ENCODE measurements at places on chromosomes 7 and 10.

DNA sequence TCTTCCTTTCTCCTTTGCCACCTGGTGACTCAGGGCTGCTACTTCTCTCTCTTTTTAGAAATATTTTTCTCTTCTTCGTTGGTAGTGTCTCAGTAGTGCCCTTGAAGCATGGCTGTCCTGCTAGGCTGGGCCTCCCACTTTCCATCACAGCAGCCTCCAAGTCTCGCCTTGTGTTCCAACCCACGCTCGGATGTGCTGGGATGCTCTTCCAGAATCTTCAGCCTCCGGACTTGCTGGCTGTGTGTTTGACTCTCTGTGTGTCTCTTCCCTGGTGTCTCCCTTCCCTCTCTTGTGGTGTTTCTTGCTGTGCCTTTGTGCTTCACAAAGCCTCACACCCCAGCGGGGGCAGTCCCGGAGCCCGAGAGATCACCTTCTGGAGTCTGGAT is 100.5 kb downstream of the INPP5A start:
- DNase-seq, result no peak

- DNase-seq, result no peak
Measured at GRCh38 chr10:84743483-84743882, 415.1 kb downstream of the CCSER2 start.

DNA sequence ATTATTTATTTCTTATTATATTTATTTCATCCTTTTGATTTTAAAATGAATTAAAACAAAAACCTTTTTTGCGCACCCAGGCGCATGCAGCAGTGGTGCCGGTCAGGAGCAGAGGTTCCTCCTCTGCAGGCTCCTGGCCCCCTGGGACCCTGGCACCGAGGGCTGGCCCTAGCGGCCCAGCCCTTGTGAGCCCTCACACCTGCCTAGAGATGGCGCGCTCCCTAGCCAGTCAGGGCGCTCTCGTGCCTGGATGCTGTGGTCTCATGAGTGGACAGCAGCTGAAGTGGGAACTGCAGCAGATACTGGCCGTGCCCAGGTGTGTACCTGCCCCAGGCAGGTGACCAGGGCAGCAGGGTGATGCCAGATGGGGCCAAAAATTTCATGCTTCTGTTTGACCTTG is 13.8 kb downstream of the RET start:
- DNase-seq, result no peak

GRCh38 chr10:32943395-32943794 is 14.6 kb downstream of the ITGB1 start:
- DNase-seq, result no peak

DNA sequence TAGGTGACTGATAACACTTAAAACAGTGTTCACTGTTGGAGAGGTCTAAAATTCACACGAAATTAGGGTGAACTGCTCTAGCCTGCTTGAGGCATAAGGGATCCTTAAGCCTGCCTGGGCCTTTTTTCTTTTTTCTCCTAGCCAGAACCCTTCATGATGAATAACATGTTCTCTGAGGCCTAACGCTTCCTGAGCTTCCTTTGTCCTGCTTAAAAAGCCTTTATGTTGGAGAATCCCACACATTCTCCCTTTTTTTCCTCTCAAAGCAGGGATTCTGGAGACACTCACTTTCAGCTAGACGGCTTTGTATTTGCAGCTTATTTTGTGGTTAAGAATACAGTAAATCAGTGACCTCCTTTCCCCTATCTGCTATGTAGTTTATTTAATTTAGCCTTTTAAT is 354.7 kb upstream of the PHF14 start:
- no peak for DNase-seq

DNA sequence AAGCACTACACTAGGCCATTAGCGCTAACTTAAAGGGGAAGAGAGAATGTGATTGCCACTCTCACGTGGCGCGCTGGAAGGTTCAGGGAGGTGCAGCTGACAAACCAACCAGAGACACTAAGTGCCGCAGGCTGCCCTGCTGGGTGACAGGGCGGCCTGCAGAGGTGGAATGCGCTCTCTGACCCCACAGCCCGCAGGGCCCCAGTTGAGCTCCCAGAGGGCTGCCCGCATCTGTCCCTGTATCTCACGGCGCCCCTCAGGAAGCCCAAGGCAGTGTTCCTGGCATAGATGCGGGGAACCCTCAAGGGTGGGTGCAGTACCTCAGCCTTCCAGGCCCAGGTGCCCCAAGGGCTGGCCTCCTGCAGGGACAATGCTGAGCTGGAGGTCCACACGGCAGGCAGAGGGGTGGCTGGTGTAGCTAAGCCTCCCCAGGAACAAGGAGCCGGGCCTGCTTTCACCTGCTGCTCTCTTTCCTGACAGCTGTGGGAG is 66.6 kb downstream of the CALML3 start:
- no peak for DNase-seq

DNA sequence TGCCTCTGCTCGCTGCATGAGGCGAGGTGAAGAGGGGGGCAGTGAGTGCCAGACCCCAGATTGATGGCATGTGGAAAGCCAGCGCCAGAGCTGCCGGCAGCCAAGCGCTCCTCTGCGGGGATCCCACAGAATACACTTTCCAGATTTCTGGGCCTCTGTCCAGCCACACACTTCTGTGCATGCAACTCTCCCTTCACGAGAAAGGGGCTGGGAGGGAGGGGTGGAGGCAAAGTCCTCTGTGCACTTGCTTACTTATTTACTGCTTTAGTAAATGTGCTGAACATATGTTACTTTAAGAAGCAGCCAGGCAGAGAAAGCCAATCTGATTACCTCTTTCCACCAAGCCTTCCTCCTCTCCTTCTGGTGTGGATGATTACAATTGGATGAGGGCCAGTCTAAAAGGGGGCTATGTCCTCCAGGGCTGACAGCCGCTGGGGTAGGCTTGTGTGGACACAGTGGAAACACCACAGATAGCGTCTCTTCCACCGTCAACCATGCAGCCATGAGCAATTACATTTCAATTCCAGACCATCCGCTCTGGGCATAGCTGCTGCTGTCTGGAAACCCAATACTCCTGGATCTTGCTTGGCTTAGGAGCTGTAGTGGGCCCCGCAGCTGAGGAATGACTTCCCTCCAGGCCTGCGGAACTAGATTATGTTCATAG is 322.8 kb upstream of the ANKRD30A start:
- peak; percentile 3 for DNase-seq

DNA sequence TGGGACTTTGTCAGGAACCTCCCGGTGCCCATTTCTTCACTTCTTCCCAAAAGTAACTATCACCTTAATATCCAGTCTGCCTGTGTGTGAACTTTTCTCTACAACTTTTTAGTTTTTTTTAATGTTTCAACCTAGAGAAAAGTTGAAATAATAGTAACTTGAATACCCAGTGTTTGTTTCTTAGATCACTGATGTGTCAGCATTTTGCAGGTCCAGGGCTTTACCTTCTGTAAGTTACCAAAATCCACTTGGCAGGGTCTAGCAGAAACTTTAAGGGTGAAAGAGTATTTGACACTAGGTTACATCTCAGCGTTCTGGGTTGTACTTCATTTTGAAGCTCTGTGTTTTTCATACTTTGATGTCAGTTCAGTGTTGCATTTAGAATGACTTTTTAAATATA is 372.7 kb downstream of the ARL4A start:
- DNase-seq, result no peak

GRCh38 chr10:124611738-124612137 is 132.4 kb downstream of the FAM53B start:
- no peak for DNase-seq

GRCh38 chr7:22150221-22150620 is 204.5 kb upstream of the CDCA7L start:
- DNase-seq, result no peak

GRCh38 chr10:7484456-7485243 is 73.8 kb upstream of the SFMBT2 start:
- no peak for DNase-seq

DNA sequence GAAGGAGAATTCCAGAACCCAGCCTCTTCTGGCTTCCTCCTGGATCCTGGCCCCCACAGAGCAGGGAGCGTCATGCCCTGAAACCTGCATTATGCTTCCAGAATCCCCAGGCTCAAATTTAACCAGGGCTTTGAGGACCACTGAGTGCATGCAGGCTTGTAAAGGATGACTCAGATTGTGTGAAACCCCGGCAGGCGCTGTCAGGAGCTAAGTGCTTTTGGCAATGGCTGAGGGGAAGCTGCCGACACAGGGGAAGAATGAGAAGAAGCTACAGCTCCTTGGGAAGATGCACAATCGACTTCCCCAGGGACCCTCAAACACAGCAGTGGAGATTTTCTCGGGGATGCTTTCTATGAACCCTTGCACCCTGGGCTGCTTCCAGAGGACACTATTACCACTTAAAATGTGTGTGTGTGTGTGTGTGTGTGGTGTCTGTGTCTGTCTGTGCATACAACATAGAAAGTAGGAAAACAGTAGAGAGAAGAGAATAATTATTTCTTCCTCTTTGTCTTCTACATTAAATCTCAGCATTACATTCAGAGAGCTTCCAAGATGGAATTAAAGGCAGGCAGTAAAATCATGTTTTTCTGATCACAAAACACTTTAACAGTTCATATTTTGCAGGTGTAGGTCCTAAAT is 183.5 kb upstream of the INHBA start:
- DNase-seq, result no peak

DNA sequence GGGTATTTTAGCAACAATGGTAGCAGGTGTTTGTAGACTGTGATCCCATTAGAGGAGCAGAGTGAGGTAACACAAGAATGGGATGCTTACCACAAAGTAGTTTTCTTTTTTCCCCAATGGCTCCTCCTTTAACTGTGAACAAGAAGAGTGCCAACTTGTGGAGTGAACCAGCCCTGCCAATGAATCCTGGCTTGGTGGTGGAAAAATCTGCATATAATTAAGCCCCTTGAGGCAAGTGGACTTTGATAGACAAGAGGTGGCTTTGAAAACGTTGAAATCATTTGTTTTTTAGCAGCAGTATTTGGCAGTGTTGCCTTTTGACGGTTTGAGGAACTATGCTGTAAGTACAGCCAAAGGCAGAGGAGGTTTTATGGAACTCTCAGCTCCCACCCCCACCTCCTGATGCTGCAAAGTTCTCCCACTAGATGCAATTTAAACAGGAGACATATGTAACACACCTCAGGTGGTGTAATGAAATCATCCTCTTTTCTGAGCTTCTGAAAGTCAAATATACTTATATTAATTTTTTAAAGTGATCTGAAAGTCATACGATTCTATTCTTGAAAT is 295.6 kb downstream of the DPP6 start:
- DNase-seq, result peak; percentile 72

DNA sequence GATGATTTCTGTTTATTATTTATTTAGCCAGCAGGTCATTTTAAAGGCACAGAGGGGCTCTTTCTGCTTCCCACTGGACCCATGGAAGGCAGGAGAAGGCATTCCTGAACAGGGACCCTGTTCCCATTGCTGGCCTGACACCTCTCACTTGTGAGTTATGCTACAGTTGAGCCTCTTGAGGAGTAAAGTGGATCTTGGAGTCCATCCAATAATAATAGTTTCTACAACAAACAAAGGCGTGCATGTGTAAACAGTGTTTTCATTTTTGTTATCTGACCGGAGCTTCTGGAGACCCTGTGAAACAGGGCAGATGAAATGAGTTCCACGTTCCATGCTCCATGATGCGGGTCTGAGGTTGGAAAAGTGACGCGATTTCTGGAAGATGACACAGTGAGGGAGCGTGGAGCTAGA is 127.3 kb upstream of the HABP2 start:
- DNase-seq, result no peak

- no peak for DNase-seq
Measured at GRCh38 chr10:79105818-79106217, 37.1 kb downstream of the ZMIZ1 start.

DNA sequence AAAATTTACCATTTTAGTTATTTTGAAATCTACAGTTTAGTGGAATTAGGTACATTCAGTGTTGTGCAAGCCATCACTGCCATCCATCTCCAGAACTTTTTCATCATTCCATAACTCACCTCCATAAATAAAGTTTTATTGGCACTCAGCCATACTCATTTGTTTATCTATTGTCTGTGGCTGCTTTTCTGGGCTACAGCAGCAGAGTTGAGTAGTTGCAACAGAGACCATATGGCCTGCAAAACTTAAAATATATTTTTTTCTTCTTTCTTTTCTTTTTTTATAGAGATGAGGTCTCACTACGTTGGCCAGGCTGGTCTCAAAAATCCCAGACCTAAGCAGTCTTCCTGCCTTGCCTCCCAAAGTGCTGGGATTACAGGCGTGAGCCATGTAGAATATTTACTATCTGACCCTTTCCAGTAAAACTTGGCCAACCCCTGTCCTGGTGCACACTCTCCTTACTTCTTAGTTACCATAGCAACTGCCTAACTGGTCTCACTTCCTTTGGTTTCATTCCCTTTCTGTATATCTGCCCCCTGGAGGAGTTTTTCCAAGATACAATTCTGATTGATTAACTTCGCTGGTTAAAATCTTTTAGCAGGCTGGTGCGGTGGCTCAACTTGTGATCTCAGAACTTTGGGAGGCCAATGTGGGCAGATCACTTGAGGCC is 133.2 kb downstream of the CUX1 start:
- DNase-seq, result no peak

GRCh38 chr10:133461841-133462240 is 8.1 kb downstream of the SCART1 start:
- DNase-seq, result no peak

GRCh38 chr7:90025771-90026170 is 128.5 kb upstream of the STEAP1 start:
- DNase-seq, result no peak

- DNase-seq, result no peak
Measured at GRCh38 chr10:132418527-132419416, 21.8 kb downstream of the PWWP2B start.

DNA sequence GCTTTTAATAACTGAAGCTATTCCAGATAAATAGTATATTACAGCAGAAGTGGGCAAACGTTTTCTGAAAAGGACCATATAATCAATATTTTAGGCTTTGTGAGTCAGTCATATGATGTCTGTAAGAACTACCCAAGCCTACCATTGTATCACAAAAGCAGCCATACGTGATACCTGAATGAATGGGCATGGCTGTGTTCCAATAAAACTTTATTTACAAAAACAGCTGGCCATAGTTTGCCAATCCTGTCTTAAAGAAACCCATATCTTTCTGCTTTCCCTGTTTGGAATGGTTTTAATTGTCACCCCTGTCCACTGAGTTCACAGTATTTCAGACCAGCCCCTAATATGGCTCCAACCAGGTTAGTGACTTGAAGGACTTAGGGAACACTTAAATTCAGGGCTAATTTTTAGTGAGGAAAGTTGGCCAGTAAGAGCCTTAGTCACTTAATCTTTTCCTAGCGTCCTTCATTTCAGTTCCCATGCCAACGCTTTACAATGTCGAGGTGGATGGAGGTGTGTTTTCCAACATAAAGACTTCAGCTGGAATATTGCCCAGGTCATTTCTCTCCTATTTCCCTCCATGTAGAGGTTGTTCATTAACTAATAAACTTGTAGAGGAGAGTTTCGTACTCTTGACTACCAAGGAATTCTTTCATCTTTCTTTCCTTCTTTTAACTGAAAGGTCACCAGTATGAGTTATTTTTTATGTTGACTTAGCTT is 184.5 kb downstream of the TRIL start:
- no peak for DNase-seq

DNA sequence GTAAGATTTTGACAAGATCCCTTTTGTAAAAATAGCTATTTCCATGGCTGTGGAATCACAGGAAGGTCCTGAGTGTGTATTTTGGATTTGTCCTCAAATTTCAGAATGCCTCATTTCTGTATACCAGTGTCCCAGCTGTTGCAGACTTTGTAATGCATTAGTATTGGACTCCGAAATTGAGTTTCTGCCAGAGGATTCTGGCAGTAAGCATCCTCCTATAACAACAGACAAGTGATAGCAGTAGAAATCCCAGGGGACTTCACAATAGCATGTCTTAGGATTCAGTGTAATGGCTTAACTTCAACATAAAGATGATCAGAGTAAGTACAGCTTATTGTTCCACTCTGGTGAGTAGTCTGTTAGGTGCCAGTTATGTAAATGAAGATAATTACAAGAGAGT is 104.6 kb downstream of the FOXP2 start:
- peak; percentile 2 for DNase-seq

GRCh38 chr7:23210506-23210905 is 28.7 kb downstream of the NUP42 start:
- no peak for DNase-seq

Measured in putamen (tissue), 1 donor.